Vein endothelial cell (primary cell): ENCODE measurements at places on chromosomes 3 and 15. TPM values are rescaled to one million over a fixed set of nuclear protein-coding genes. Genes with fewer than 3 reads are reported as not detected.

The HEG1 gene
- total RNA-seq: 35.6 and 50.8 TPM in 2 replicates

The CTXN2 gene
- total RNA-seq: not detected in 2 replicates

The PRKCD gene
- total RNA-seq: 2.8 and 2.9 TPM in 2 replicates

The LRRC31 gene
- total RNA-seq: not detected in 2 replicates

The CDHR4 gene
- total RNA-seq: not detected in 2 replicates

The POPDC2 gene
- total RNA-seq: 0.33 and 0.48 TPM in 2 replicates

The UMPS gene
- total RNA-seq: 24.1 and 29.1 TPM in 2 replicates

The GP9 gene
- total RNA-seq: not detected in 2 replicates

The KNG1 gene
- total RNA-seq: not detected in 2 replicates

The SERPINI2 gene
- not detected in 2 replicates for total RNA-seq

The GOLGA8J gene
- not detected in 2 replicates for total RNA-seq

The TNNC1 gene
- total RNA-seq: not detected in 2 replicates

The RPL22L1 gene
- 107 and 174 TPM in 2 replicates for total RNA-seq

The EPHA3 gene
- under 0.01 TPM in 1 of 2 replicates, not detected in the other for total RNA-seq

The FAM240A gene
- not detected in 2 replicates for total RNA-seq

The CSK gene
- 51.4 and 60.1 TPM in 2 replicates for total RNA-seq
